ENCODE measurements at places on chromosomes 11 and 22.

- no peak for DNase-seq
Observed at GRCh38 chr11:126268361-126268707, 361 bp downstream of the SRPRA start.

GRCh38 chr11:112884012-112884767 is 77.0 kb upstream of the NCAM1 start:
- DNase-seq, result no peak

- DNase-seq, result peak; percentile 62
Observed at GRCh38 chr22:37051391-37052385, at the start of gene KCTD17. KCTD17 (plus strand) TSS chr22:37051742; CDS start chr22:37051761, 19 bp downstream.

DNA sequence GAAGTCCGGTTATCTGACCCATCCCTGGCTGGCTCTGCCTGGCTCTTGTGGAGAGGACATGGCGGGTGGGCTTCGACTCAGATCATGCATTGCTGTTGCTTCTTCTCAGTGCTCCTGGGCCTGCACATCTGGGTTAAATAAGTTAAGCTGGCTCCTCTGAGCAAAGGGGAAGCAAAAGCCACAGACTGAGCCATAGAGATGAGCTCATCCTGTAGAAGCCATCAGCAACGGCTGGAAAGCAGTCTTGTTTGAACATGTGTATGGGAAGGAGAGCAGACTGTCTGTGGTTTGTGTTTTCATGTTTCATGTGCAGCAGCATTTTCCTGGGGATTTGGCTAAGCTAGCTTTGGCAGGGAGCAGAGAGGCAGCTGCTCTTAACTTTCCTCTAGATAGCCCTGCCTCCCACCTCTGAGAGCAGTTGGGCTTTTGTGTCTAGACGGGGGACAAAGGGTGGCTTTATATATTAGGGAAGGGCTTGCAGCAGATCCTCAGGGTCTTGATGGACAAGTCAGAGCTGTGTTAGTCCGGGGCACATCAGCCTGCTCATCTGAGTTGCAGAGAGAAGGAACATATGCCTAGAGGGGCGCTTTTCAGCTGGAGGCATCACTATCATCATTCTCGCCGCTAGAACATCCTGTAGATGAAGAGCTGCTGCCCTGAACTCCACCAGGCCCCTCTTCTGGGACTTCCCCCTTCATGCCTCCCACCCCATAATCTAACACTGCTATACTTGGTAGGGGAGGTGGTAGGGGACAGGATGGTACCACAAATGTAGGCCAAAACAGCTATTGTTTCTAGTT is 14.9 kb downstream of the DCPS start:
- no peak for DNase-seq

DNA sequence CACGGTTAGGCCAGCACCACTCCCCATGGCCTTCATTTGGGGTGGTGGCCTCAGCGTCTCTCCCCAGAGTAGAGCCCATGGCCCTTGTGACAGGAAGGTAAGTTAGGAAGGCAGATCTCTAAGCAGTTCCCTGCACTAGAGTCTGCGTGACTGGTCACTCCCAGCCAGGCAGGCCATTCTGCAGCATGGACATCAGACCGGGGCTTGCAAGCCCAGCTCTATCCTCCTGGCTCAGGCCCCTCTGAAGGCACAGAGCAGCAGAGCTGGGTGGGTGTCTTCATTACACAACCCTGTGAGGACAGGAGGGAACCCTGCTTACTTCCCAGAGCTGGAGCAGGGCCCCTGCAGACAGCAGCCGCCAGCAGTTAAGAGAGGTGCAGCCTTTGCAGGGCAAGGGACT is 77.3 kb downstream of the PIWIL3 start:
- DNase-seq, result no peak

- DNase-seq, result no peak
Observed at GRCh38 chr11:47409440-47410369, 1.3 kb downstream of the SLC39A13 start.

GRCh38 chr11:114892381-114893197 is 214.3 kb downstream of the NXPE2 start:
- DNase-seq, result no peak

GRCh38 chr11:132535830-132536229 is 996.5 kb downstream of the OPCML start:
- peak; percentile 48 for DNase-seq

DNA sequence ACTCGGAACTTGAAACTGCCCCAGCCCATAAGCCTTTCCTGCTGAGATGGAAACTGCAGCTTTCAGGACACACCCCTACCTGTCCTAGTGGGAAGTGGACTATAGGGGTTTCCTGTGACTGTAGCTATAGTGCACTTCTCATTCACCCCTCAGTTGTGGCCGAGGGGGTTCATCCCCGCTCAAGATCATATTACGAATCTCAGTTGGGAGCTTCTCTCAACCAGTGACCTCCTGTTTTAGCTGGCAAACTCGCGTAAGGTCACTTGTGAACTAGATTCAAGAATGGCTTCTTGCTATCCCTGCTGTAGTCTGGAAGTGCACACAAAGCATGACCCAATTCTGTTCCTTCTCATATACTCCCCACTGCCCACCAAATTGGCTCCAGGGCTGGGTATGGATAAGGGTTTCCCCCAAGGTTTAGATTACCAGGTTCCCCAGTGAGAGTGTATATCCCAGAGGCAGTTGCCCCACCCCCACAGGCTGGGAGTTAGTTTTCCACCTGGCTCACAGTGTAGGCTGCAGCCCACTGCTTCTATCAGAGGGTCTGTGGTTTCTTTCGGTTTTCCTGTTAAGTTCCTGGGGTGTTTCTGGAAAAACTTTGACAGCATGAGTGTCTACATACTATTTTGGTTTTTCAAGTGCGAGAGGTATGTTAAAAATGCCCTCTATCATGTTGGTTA is 812.9 kb downstream of the JRKL start:
- no peak for DNase-seq

DNA sequence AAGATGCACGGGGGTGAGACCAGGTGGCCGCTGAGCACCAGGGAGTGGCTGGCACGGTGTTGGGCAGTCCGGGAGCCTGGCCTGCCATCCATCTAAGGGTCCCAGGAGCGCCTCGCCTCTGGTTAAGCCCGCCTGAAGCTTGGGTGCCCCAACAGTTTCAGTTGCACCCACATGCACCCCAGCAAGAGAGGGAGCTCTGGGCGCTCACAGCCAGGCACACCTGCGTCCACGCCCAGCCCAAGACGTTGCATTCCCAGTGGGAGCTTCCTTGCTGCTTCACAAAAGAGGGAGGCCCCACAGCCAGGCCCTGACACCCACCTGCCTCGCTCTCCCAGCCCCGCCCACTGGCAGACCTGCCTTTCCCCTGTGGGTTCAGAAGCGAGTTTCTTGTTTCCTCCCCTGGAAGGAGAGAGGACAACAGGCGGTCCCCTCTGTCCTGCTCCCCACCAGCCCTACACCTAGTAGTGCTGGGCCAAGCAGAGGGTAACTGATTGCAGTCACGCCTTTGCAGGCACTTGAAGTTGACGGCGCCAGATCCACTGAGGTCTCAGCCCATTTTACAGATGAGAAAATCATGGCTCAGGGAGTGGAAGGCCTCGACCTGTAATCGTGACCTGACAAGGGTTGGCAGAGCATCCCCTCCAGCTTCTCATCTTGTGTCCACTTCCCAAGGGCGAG is 35.4 kb downstream of the OSBPL5 start:
- DNase-seq, result no peak

DNA sequence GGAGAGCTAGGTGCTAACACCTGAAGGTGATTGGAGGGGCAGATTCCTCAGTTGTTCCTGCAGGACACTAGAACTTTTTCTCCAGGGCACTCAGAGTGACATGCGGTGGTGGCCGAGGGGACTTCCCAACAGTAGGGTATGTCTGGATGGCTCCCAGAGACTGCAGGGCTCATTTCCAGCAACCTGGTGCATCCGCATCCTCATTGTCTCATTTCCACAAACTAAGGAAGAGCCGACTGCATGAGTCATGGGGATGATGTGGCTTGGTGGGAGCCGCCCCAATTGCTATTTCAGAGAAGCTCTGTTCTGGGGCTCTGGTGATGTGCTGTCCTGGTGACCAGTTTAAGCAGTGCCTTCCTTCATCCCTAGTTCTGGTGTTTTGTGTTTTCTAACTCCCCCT is 2.8 kb upstream of the ROBO4 start:
- DNase-seq, result no peak

GRCh38 chr11:16604794-16605388 is 133.6 kb upstream of the C11orf58 start:
- DNase-seq, result peak; percentile 39

DNA sequence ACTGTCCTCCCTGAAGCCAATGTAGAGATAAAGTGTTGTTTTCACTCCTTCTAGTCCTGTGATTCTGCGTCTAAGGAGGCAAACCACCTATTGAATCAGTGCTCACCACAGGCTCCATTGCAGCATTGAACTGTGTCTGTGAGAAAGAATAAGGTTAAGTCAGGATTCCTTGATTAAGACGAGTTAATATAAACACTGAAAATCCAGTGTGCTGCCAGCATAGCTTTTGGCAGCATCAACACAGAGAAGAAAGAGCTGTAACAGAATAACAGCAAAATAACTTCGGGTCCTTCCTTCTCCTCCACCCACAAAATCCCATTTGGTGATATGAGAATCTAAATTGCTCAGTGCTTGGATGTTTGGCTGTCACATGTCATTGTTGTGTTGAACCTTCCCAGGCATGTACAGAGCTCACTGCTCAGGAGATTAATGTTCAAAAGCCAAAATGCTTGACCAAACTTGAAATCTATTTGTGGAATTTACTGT is 185.2 kb upstream of the DDI1 start:
- DNase-seq, result no peak

DNA sequence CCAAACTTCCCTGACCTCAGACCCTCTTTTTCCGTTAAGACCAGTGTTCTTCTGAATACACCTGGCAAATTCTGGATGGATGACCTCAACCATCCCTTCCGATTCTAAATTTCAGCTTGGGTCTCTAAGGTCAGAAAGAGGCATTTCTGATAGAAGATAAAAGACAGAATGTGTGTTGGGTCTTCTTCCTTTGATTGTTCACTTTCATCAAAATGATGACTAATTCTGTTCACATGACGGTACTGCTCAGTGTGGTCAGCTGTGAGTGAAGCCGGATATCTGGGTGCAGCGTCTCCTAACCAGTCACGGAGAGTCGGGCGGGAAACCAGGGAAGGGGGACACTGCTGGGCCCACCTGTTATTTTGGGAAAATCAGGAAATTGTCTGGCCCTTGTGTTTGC is 151.6 kb upstream of the NAV2 start:
- DNase-seq, result no peak

- no peak for DNase-seq
Observed at GRCh38 chr22:44187652-44188230, 7.0 kb downstream of the PARVG start.

DNA sequence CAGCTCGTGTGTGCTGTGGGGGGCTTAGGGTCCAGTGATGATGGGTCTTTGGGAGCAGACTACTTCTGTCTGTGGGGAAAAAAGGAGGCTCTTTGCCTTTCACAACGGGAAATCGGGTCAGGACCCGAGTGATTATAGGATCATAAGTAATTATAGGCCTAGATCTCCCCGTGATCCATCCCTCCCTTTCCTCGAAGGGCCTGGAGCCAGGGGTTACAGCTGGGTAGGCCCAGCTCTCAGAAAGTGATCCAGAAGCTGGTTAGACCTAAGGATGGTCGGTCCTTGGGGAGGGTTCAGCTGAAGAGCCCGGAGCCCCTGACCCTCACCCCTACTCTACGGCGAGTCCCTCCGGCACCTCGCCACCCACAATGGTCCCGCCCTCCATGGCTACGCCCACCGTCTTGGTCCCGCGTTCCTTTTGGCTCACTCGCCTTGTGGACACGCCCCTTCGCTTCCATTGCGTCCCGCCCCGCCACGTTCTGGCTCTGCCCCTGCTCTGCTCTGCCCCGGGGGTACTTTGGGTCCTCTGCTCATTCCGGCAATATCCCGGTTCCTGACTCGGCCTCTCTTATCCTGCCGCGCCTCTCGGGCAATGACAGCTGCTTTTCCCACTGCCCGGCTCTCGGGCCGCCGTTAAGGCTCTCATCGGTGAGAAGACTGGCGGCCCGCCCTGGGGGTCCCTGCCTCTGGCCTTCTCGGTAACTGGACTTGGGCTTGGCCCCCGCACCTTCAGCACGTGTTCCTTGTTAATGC is 5.0 kb downstream of the IGSF22 start:
- no peak for DNase-seq

DNA sequence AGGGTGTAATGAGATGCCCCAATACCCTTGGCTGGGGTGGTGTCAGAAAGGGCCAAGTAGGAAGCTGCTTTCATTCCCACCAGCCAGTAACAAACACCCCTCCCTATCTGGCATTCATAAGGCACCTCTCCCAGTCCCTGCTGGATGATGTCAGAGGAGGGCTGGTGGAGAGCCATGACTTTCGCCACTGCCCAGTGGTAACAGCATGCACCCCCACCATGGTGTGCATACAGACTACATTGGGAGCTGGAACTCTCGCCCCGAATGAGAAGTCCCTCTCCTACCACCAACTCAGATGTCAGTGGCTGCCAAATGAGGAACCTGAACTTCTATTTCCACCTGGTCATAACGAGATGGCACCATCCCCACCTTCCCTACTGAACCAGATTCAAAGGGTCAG is 73.3 kb downstream of the SGSM3 start:
- DNase-seq, result no peak

GRCh38 chr22:20762233-20762796 is 11.6 kb upstream of the SERPIND1 start:
- no peak for DNase-seq

DNA sequence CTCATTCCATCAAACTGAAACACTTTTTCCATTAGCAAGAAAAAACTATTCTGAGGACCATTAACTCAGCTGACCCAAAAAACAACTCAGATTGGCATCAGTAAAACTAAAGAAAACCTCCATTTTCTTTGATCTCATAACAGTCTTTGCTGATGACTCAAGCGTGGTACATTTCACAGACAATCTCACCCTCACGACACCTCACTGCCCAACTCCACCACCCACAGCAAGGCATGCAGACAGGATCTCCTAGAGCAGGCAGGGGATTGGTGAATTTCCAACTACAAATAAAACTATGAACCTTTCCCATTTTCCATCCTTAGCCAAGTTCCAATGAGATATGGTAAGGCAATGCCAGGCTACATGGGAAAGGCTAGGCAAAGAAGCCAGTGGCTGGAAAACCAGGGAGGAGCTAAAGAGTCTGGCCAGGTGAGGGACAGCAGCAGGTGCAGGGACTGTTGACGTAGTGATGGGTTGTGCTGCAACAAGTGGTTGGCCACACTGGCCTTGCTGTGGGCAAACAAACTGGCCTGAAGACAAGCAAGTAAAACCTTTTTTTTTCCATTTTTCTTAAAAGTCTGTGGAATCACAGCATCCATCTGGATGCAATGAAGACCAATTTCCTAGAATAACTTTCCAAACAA is 97.2 kb downstream of the SERGEF start:
- DNase-seq, result no peak

DNA sequence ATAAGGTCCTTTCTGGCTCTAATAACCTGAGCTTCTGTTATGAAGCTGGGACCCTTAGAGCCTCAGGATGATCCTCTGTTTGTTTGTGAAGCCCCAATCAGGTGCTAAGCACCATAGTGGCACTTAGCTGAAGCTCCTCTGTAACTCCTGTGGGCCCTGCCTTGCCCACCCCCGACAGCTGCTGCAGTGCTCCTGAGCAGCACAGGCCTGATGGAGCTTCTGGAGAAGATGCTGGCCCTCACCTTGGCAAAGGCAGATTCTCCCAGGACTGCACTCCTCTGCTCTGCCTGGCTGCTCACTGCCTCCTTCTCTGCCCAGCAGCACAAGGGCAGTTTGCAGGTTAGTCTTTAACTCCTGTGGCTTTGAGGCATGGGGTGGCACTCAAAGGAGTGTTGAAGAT is 19.0 kb upstream of the CCDC134 start:
- DNase-seq, result no peak

GRCh38 chr11:58769308-58769707 is 37.6 kb upstream of the GLYAT start:
- DNase-seq, result no peak
